ENCODE measurements at places on chromosomes 4 and X. TPM values are rescaled to one million over a fixed set of nuclear protein-coding genes. Genes with fewer than 3 reads are reported as not detected.

The XG gene
- not detected for total RNA-seq

The UGT2B11 gene
- not detected for total RNA-seq

The NAA11 gene
- total RNA-seq, result not detected

The CSAG1 gene
- not detected for total RNA-seq

The SEPTIN11 gene
- 69.6 TPM for total RNA-seq

The AFAP1 gene
- 18.1 TPM for total RNA-seq

The PPM1K gene
- 38.1 TPM for total RNA-seq

The MGARP gene
- 0.13 TPM for total RNA-seq

The FRG2 gene
- total RNA-seq, result 0.10 TPM

The GPRASP1 gene
- total RNA-seq, result 1.3 TPM

The SOWAHB gene
- total RNA-seq, result not detected

The COX7B2 gene
- not detected for total RNA-seq

The MAGEB17 gene
- total RNA-seq, result not detected

The LONRF3 gene
- total RNA-seq, result 2.4 TPM

The AFP gene
- not detected for total RNA-seq

The MAMLD1 gene
- total RNA-seq, result 5.8 TPM

The HPSE gene
- 7.1 TPM for total RNA-seq

The PCYT1B gene
- 0.13 TPM for total RNA-seq

The DIPK2B gene
- total RNA-seq, result not detected
